ENCODE measurements at places on chromosomes 2 and 18.

GRCh38 chr2:102144128-102144527, 1.6 kb downstream of the IL1R1 start:
- no peak for DNase-seq

GRCh38 chr2:230356084-230356483, 29.1 kb downstream of the SP140L start:
- no peak for DNase-seq

GRCh38 chr2:74887960-74888700, 54.2 kb downstream of the HK2 start:
- DNase-seq: no peak

- DNase-seq: no peak
Measured at GRCh38 chr2:7510353-7510752, 593.1 kb downstream of the RNF144A start.

GRCh38 chr18:56235481-56236013, 402.8 kb downstream of the TXNL1 start:
- peak; percentile 22 for DNase-seq

- no peak for DNase-seq
Measured at GRCh38 chr2:220365023-220365422, 737.6 kb downstream of the SLC4A3 start.

- peak; percentile 44 for DNase-seq
Measured at GRCh38 chr2:26848336-26849055, 564 bp downstream of the DPYSL5 start.

- no peak for DNase-seq
Measured at GRCh38 chr2:143686585-143687164, 557.5 kb downstream of the ARHGAP15 start.

GRCh38 chr18:64416990-64417389, 268.1 kb upstream of the LINC00305 start:
- no peak for DNase-seq

DNA sequence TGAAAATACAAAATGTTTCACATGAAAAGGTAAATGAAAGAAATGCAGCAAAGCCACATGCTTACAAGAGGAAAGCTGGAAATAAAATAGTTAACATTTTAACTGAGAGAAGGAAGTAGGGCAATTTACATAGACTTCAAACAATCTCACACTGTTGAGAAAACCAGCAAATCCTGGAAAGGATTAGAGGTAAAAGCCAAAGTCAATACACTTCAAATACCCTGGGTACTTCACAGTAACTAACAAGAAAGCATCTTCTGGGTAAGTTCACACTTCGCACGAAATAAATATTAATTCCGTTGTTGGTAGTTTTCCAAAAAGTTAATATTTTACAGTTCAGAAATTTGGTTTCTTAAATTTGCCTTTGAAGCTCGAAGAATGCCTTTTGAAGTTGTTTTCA, 3.5 kb upstream of the ERICH2 start:
- no peak for DNase-seq

DNA sequence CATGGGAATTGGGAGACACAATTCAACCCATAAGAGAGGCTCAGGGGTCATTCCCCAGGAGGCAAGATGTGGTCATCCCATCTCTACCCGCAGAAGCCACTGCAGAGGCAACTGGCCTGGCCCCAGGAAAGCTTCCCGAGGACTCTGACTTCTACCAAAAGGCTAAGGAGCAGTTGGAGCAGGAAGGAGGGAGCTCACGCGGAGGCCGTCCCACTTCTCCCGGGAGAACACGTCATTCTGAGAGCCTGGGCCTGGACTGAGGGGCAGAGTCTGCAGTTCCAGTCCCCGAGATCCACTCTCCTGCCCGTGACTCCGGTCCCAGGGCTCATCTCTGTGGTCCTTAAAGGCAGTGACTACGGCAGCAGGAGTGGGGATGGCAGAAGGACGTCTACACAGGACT, 69.0 kb upstream of the TAF1B start:
- no peak for DNase-seq

- DNase-seq: no peak
Measured at GRCh38 chr2:71995067-71995665, 152.5 kb downstream of the CYP26B1 start.

DNA sequence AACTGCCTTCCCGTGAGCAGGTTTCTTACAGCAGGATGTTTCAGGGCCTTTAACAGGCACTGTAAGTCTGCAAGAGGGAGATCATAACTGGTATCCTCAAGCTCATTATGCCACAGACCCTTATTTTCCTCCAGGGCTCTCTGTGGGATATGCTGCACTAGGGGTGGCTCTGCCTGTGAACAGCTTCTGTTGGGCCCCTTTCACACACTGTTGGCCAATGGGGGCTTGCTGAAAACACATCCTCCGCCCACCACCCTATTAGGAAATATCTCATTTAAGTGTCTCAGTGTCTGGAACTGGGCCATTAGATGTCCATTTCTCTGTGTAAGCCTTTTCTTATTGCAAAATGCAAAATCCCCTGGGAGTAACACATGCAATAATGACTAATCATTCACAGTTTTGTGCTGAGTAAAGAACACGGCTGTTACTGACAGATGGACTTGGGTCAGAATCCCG, 414.3 kb upstream of the HS6ST1 start:
- no peak for DNase-seq

DNA sequence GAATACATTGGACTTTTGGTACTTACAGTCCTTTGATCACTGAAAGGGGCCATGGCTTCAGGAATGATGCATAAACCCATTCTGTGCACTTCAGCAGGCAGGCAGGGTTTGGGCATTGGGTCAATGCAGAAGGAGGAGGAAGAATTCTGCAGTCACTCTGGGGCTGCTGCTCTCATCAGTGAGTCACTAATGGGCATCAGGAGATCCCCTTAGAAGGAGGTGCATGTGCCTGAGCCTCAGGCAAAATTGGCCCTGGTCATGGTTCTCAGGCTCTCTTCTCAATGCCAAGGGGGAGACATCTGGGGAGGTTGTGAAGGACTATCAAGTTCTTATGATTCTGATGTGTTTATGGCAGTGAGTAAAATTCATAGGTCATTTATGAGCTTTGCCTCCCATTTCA, 52.0 kb upstream of the TNP1 start:
- no peak for DNase-seq

GRCh38 chr2:74142340-74142739, 5.4 kb downstream of the BOLA3 start:
- no peak for DNase-seq

DNA sequence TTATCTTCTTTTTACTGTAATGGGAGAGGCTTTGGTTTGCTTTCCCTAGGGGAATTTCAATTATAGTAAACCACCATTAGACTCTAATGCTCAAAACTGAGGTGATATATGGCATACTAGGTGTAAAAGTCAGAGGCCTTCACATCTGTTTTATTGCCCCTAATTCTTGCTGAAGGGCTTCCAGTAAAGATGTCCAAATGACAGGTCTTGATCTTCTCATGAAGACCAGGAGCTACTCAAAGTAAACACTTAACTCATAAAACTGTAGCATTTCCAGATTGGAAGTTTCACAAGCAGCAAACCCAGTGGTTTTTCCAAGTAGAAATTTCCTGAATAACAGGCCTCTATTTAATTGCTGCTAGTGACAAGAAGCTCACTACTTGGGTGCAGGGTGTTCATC, 286.8 kb downstream of the RBM43 start:
- DNase-seq: no peak

- no peak for DNase-seq
Measured at GRCh38 chr18:3667255-3668137, 217.5 kb downstream of the TGIF1 start.

DNA sequence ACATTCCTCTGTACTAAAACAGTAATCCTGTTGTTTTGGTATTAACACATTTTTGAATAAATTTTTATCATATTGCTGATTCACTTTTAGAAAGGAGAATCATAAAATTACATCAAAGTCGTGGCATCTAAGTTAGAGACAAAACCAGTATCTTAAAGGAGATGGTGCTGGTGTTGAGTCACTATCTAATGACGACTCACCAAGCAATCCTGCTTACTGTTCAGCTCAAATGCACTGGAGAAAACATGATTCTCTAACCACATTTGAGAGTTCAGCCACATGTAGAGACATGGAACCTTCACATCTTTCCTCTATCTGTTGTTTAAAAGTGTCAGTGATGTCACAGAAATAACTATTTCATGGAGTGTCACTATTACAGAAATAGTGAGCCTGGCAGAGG, 473.8 kb downstream of the TGIF1 start:
- DNase-seq: no peak

DNA sequence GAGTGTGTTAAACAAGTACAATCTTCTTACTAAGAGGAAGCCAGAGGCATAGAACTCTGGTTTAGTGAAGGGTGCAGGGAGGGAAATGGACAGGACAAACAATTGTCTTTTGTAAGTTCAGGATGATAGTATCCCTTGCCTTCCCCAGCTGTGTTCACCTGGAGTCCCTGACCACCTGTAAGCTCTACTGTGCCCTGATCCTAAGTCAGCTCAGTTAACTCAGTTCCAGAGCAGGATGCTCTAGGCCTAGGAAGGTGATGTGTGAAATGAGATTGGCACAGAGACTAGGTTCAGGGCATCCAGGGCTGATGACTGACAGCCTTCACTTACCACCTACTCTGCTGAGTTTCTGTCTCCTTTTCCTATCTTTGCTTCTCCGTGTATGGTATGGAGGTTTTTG, 333.0 kb downstream of the SUCLG1 start:
- DNase-seq: no peak

DNA sequence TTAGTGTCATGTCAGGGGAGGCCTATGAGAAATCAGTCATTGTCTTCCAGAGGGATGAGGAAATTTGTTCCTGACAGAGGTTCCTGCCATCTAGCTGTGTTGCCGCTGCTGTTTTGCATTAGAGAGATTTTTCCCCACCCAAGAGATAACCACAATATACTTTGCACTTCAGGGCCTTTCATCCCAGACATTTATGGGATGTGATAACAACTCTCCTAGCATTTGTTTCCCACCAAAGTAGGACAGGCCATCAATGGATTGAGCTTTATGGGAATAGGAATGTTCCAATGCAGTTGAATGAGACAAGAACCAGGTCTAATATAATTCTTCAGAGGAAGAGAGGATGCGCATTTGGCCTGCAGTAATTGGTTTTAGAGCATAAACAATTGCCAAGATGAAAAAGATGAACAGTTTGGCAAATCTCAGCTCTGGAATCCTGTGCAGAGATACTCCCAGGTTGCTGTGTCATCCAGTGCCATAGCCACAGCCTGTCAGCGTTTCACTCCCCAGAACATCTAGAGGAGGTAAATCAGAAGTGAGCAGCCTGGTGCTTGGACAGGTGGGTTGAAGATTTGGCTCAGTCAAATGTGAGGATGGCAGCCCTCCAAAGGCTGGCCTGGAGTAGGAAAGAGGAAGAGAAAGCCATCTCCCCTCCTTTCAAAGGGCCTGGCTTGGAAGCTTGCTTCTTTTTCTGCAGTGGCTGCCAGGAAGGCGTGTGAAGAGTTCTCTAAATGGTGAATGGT, 93.7 kb upstream of the SETBP1 start:
- DNase-seq: no peak

DNA sequence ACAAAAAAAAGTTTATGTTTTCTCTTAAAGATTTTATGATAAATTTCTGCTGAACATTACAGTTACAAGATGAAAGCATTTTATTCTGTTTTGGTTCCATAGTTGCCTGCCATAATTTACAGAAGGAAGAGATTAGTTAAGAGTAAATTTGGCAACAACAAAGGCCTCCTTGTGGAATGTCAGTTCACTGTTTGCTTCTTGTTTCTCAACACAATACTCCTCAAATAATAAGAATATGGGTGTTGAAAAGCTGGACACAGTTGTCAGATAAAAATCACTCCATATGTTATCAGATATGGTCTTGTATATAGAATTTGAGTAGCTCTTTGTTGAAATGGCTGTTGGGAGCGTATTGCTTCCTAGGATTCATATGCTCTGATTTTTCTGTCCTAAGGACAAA, 359.5 kb downstream of the CPS1 start:
- no peak for DNase-seq

GRCh38 chr18:56390626-56391025, 247.8 kb downstream of the TXNL1 start:
- no peak for DNase-seq

- no peak for DNase-seq
Measured at GRCh38 chr2:234427081-234428061, 69.5 kb downstream of the ARL4C start.

DNA sequence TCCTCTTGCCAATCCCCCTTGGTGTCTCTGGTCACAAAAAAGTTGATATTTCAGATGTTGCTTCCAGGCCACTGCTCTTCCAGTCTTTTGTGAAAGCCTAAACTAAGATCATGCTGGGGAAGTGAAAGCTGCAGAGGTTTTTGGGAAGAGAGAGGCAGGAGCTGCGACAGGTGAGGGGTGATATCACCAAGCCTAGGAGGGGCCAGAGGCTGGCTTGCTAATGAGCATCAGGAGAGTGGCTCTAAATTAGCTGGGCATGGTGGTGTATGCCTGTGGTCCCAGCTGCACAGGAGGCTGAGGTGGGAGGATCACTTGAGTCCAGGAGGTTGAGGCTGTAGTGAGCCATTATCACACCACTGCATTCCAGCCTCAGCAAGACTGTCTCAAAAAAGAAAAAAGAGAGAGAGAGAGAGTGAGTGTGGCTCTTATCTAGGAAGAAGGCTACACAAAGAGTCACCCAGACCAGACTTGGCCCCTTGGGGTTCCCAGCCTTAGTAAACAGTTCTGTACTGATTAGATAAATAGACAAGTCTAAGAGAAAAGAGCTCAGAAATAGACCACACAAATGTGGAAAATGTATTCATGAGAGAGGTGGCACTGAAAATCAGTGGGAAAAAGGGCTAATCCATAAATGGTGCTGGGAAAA, 14.6 kb upstream of the CDK5R2 start:
- DNase-seq: no peak

- DNase-seq: no peak
Measured at GRCh38 chr2:9703701-9704221, 73.0 kb upstream of the YWHAQ start.

- no peak for DNase-seq
Measured at GRCh38 chr18:62335494-62335893, 10.4 kb downstream of the TNFRSF11A start.

GRCh38 chr2:3585261-3586109, 9.4 kb upstream of the COLEC11 start:
- no peak for DNase-seq

- DNase-seq: no peak
Measured at GRCh38 chr2:216349366-216349765, 22.9 kb downstream of the MARCHF4 start.

DNA sequence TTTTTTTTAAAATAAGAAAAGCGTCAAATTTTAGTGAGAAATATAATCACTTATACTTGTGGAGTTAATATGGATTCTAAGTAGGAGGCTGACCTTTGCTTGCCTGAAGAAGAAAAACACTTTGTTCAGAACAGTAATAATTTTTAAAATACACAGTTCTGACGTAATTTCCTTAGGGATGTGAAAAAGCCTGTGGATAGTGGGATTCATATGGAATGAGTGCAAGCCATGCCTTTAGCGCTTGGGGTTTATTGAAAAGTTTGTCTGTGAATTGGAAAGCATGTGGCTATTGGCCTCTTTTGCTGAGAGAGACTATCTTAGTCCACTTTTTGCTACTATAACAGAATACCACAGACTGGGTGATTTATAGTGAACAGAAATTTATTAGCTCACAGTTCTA, 151.3 kb downstream of the CCDC85A start:
- no peak for DNase-seq

GRCh38 chr2:121018136-121019061, 266.6 kb downstream of the TFCP2L1 start:
- no peak for DNase-seq

- no peak for DNase-seq
Measured at GRCh38 chr2:226601881-226602662, 197.5 kb downstream of the IRS1 start.
